Stimulated activated CD4-positive, alpha-beta T cell treated with anti-CD3 and anti-CD28 coated beads, Interleukin-15, amount 100 ng/mL, for 48 hours (primary cell): ENCODE measurements at places on chromosomes 11 and 22.

GRCh38 chr22:20229916-20230775 is 38.0 kb downstream of the RTN4R start:
- DNase-seq: no peak

GRCh38 chr11:132427611-132428010 is 1057.2 kb downstream of the NTM start:
- DNase-seq: no peak

GRCh38 chr11:125124618-125124992 is 13.2 kb upstream of the TMEM218 start:
- DNase-seq: no peak

GRCh38 chr11:59273373-59273841 is 60.7 kb upstream of the MPEG1 start:
- no peak for DNase-seq

GRCh38 chr11:115425250-115425649 is 79.0 kb downstream of the CADM1 start:
- no peak for DNase-seq

GRCh38 chr11:45414088-45414487 is 127.9 kb upstream of the SYT13 start:
- no peak for DNase-seq

DNA sequence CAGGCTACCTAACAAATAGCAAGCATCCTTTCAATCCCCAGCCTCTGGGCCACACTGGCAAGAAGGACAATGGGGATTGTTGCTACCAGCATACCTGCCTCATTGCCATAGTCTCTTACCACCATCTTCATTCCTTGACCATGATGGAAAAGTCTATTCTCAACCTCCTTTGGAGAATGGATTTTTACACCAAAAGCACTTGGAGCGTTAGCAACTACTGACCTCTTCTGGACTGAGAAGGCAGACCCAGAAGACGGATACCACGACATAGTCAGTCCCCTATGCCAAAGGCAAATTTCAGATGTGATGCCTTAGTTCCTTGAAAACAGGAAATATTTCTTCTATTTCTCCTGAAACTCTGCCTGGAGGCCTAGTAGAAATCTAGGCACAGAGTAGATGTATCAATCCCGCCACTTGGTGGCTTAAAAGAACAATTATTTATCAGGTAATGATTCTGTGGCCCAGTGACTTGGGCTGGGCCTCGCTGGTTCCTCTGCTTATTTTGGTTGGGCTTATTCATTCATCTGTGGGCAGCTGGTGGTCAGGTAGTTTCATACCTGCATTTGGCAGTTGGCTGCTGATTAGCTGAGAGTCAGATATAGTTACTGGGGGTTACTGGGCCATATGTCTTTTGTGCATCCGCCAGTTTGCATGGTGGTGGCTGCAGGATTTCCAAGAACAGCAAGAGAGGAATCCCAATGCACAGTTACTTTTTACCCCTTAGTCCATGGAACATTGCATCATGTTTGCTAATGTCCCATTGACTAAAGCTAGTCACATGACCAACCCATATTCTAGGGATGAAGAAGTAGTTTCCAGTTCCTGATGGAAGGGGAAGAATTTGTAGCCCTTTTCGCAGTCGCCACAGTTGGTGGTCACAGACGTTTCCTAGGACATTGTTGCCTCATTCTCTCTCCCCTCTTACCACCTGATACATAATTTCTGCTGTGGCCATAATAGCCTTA is 75.2 kb downstream of the DHCR7 start:
- no peak for DNase-seq

- no peak for DNase-seq
Observed at GRCh38 chr11:79973721-79974617, 533.1 kb upstream of the TENM4 start.

- no peak for DNase-seq
Observed at GRCh38 chr22:17266251-17266971, 47.2 kb upstream of the ADA2 start.

DNA sequence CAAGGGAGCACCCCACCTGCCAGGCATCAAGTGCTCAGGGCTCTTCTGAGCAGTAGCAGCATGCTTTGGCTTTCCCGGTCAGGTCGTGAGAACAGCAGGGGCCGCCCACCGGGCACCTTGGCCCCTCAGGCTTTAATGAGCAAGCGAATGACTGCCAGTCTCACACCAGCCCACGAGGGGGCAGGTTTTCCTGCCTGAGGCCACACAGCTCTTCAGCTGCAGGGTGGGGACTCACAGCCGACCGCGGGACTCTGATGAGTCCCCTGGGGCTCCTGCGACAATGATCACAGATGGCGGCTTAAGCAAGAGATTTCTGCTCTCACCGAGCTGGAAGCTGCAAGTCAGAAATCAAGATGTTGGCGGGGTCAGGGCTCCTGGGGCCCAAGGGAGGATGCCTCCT is 14.3 kb upstream of the FGF19 start:
- no peak for DNase-seq

- no peak for DNase-seq
Observed at GRCh38 chr11:27161071-27161470, 120.5 kb downstream of the BBOX1 start.

GRCh38 chr22:44782363-44782963 is 30.1 kb downstream of the ARHGAP8 start:
- DNase-seq: no peak

DNA sequence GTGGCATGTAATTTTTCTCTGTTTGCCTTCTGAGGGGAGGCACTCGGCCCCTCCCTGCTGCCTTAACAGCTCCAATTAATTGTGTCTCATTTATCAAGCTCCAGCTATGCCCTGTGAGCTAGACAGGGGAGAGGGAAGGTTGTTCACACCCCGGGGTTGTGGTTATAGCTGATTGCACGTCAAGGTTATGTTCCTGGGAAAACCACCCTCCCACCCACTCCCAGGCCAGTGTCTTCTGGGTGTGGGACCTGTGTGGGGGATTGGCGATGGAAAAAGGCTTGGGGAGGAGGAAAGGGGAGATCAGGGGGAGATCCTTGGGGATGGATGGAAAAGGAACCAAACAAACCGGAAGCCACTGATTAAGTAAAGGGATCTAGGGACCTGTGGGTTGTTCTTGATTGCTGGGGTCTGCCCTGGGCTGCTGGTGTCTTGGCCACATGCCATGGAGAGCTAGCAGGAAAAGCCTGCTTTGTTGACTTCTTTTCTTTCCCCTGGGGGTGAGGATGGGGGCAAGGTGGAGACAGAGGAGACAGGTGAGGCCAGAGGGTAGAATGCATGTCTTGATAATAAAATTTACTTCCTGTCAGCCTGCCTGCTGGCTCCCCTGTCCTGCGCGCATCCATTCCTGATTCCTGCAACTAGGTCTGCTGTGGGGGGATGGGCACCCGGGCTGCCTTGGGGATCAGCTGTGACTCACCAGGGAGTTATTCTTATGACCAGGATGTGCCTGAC is 13.5 kb upstream of the SORL1-AS1 start:
- peak; percentile 30 for DNase-seq

GRCh38 chr11:133957900-133958299 is 1.1 kb upstream of the IGSF9B start:
- no peak for DNase-seq

GRCh38 chr22:42553475-42554361 is at the start of gene SERHL2:
SERHL2 (plus strand) TSS chr22:42553956; CDS start chr22:42554021, 65 bp downstream.
- peak; percentile 81 for DNase-seq

DNA sequence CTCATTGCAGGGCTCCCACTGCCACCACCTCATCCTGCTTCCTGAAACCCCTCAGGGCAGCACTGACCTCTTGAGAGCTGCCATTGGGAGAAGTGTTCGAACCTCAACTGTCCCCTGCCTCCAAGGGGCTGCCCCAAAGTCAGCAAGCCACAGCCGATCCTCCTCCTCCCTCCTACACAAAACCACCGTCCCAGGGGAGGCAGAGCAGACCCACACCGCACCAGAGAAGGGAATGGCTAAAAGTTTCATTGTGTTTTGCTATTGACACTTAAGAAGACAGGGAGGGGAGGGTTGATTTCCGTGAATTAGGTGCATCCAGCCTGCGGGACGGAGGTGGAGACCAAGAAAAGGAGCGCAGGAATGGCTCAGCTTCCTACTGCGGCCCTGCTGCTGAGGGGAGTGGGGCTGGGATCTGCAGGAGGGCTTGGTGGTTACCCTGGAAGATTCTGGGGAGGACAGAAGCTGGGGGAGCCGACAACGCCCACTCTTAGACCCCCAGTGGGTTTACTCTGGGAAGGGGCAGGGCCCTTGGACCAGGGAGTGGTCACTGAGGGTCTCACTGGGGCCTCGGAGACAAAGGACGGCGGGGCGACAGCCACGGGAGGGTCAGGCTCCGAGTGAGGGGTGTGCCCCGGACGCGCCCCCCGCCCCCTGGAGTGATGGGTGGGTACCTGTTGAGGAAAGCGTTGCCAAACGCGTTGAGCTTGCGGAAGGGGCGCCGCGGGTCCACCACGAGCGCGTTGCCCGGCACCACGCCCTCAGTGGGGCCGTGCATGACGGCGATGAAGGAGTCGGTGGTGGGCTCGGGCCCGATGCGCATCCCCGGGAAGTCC is 815 bp downstream of the EHD1 start:
- no peak for DNase-seq

- DNase-seq: peak; percentile 10
Observed at GRCh38 chr11:72141066-72141465, 5.5 kb downstream of the FOLR3 start.

DNA sequence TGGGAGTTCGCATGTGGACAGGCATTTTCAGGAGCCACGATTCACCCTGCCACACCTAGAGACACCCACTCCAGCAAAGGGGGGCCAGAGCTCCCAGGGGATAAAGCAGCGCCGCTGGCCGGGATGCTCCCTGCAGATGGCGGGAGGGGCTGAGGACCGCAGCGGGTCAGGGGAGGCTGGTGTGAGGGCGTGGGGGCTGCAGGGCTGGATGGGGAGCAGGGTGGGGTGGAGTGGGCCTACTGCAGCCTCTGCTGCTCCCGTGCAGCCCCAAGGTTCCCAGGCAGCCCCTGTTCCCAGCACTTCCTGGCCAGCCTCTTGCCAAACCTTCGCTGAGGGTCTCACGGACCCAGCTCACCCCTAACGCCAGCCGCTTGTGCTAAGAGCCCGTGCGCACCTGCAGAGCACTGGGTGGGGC is 13.0 kb downstream of the MUC5B start:
- DNase-seq: no peak

DNA sequence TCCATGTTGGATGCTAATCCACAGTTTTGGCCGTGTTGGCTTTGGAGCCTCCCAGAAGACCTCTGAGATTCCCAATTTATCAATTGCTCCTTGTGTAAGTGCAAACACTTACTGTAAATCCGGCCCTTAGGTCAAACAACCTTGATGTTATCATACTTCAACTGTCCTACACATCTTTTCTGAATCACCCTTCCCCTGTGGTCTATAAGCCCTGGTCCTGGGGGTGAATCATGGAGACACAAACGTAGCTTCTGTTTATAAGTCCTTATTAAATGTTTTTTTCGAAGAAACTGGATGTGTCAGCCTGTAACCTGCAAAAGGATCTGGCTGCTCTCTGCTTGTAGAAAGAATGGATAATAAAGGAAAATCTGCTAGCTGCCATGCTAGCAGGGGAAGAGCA is 1.7 kb upstream of the IL10RA start:
- no peak for DNase-seq

- DNase-seq: no peak
Observed at GRCh38 chr11:28476049-28476448, 367.9 kb downstream of the METTL15 start.

DNA sequence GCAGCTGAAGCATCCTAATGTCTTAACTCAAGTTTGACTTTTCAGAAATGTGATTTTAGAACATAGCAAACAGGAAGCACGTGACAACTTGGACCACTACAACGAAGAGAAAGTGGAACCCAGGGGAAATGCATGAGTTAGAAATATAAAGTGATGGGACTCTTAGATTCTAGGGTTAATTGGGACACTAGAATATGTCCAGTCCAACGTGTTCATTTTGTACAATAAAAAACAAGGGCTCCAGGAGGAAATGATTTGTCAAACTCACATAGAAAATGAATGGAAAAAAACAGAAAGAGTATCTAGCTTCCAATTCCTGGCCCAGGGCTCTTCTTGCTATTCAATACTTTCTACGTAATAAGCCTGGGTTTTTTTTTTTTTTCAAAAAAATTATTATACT is 30.7 kb downstream of the TIMP3 start:
- no peak for DNase-seq

- no peak for DNase-seq
Observed at GRCh38 chr22:46417769-46418168, 82.3 kb downstream of the TRMU start.

- no peak for DNase-seq
Observed at GRCh38 chr11:93193731-93194130, 4.1 kb downstream of the SLC36A4 start.

- DNase-seq: no peak
Observed at GRCh38 chr11:112719736-112720525, 241.3 kb upstream of the NCAM1 start.

DNA sequence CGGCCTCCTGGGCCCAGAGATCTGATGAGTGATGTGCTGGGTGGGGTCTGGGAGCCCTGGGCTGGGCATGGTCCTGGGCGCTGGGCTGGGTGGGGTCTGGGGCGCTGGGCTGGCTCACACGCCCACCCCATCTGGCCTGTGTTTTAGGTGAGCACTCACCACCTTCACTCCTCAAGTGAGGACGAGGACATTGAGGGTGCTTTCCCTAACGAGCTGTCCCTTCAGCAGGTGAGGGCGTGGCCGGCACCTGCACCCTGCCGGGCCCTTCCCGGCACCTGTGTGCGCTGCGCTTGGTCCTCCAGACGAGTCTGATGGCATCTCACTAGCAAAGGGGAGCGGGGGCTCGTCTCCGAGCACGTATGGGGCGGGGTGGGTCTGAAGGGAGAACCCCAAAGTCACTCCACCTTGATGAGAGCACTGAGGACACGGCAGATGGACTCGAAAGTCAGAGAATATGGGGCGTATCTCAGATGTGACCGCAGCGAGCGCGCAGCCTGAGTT is 37.9 kb downstream of the SBF1 start:
- DNase-seq: no peak

DNA sequence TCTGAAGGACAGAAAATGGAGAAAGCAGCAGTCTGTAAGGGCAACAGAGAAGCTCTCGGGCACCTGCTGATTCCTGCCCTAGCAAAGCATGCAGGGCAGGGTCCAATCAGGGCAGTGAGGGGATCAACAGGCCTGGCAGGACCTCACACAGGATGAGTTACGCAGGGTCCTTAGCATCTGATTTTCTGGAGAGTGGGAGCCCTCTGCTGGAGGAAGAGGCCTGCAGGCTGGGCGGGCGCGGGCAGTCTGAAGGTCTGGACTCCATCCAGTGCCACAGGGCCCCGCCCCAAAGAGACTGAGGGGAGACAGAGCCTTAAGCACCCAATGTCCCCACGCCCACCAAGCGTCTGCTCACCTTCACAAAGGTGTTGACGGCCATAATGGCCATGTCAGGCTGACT is 28.9 kb downstream of the AP1B1 start:
- no peak for DNase-seq
